ENCODE measurements at places on chromosomes 13 and 19. TPM values are rescaled to one million over a fixed set of nuclear protein-coding genes. Genes with fewer than 3 reads are reported as not detected.

- no peak overlapping the region for H3K27ac ChIP-seq
- H3K27me3 ChIP-seq = peaks cover 58% of the 10 kb centered on the region
- no peaks in the 10 kb centered on the region for H3K36me3 ChIP-seq
- H3K4me1 ChIP-seq = peaks cover 16% of the 10 kb centered on the region
- H3K4me3 ChIP-seq = no peak overlapping the region
Observed at GRCh38 chr13:111975539-111976473, 91.1 kb upstream of the SOX1 start.

The CRX gene
- total RNA-seq = not detected

GRCh38 chr19:2494447-2495129, 18.7 kb downstream of the GADD45B start:
- peak overlapping the region; percentile 67 for H3K4me3 ChIP-seq
- no peaks in the 10 kb centered on the region for H3K36me3 ChIP-seq

DNA sequence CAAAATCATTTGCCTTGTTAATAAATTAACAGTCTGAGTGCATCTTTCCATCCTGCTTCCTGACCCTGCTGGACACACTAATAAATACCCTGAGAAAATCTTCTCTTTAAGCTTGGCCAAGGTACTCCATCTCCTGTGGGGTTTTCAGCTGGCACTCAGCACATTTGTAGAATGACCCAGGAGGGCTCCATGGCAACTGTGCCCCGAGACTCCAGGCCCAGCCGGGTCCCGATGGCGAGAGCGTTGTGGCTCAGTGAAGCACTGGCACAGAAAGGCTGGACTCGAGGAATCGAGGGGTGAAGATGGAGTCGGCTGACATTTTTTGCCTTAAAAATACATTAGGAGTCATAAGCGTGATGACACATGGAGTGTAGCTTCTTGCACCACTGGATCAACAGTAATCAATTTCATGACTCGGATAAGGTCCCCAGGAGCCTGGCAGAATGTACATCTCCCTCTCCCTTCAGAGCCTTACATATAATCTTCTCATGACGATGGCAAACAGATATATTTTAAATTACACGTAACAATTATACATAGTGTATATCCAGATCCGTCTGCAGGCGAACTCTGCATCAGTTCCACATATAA, 85.4 kb downstream of the SLC7A1 start:
- peaks cover under 1% of the 10 kb centered on the region for H3K27me3 ChIP-seq
- peaks cover 10% of the 10 kb centered on the region for H3K4me1 ChIP-seq
- DNase-seq = no peak
- H3K4me3 ChIP-seq = no peak overlapping the region
- H3K36me3 ChIP-seq = peaks cover 7% of the 10 kb centered on the region

DNA sequence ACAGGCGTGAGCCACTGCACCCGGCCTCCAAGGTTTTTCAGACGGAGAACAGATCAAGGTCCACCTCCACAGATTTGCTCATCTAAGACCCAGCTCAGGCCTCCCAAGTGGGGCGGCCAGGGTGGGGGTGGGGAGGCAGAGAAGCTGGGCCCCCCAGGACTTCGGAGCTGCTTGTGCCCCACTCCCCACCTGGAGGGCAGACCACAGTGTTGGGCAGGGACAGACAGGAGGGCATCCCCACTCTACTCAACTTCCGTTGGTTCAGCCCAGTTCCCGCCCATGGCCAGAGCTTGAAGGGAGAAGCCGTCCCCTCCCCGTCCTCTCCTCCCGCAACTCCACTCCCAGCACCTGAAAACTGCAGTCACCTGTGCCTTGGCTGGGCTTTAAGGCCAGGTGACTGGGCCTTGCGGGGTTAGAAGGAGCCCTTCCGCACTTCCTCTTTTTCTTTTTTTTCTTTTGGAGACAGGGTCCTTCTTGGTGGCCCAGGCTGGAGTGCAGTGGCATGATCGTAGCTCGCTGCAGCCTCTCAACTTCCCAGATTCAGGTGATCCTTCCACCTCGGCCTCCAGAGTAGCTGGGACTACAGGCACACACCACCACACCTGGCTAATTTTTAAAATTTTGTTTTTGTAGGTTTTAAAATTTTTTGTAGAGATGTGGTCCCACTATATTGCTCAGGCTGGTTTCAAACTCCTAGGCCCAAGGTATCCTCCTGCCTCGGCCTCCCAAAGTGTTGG, 734 bp upstream of the LRRC8E start:
- H3K27ac ChIP-seq = no peak overlapping the region
- no peak overlapping the region for H3K4me3 ChIP-seq
- H3K4me1 ChIP-seq = no peaks in the 10 kb centered on the region
- peaks cover 20% of the 10 kb centered on the region for H3K27me3 ChIP-seq
- DNase-seq = no peak
- no peaks in the 10 kb centered on the region for H3K36me3 ChIP-seq

The ADAT3 gene
- total RNA-seq = 14.1 TPM

The FCAR gene
- total RNA-seq = not detected

The BEST2 gene
- total RNA-seq = not detected

GRCh38 chr13:61162636-61163035, 253.0 kb downstream of the PCDH20 start:
- H3K36me3 ChIP-seq = no peaks in the 10 kb centered on the region
- H3K4me1 ChIP-seq = no peaks in the 10 kb centered on the region
- no peak overlapping the region for H3K4me3 ChIP-seq
- no peak for DNase-seq
- H3K27ac ChIP-seq = no peak overlapping the region
- H3K27me3 ChIP-seq = no peaks in the 10 kb centered on the region

DNA sequence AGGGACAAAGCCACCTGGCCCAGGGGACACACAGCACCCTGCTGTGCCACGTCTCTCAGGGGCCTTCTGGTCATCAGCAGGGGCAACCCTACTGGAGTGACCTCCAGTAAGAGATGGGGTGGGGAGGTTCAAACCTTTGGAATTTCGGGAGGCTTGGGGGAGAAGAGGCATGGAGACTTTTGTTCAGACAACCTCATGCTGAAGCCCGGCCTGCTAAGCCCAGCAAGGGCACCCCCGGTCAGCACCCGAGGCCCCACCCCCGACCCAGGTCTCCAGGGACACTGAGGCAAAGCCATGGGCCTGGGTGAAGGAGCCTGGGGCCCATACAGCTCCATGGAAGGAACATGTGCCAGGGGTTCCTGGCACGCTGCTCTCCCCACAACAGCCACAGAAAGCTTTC, 23.3 kb downstream of the ZNF787 start:
- no peak for DNase-seq
- H3K36me3 ChIP-seq = peaks cover 27% of the 10 kb centered on the region
- no peaks in the 10 kb centered on the region for H3K27me3 ChIP-seq
- no peak overlapping the region for H3K4me3 ChIP-seq

GRCh38 chr13:48491423-48492095, 41.3 kb downstream of the RCBTB2 start:
- H3K27ac ChIP-seq = no peak overlapping the region
- no peaks in the 10 kb centered on the region for H3K27me3 ChIP-seq
- peaks cover 16% of the 10 kb centered on the region for H3K36me3 ChIP-seq
- DNase-seq = no peak
- no peaks in the 10 kb centered on the region for H3K4me1 ChIP-seq

DNA sequence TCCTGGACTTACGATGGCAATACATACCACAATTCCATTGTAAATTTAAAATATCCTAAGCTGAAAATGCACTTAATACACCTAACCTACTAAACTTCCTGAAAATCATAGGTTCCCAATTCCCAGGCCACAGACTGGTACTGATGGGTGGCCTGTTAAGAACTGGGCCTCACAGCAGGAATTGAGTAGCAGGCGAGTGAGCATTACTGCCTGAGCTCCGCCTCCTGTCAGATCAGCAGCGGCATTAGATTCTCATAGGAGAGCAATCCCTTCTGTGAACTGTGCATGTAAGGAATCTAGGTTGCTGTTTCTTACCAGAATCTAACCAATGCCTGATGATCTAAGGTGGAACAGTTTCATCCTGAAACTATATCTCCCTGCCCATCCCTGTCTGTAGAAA, 1670.2 kb upstream of the PCDH20 start:
- no peaks in the 10 kb centered on the region for H3K27me3 ChIP-seq
- no peak overlapping the region for H3K27ac ChIP-seq
- H3K36me3 ChIP-seq = no peaks in the 10 kb centered on the region
- no peak overlapping the region for H3K4me3 ChIP-seq
- no peaks in the 10 kb centered on the region for H3K4me1 ChIP-seq

- no peaks in the 10 kb centered on the region for H3K36me3 ChIP-seq
- DNase-seq = no peak
- peak within 1 kb of the TSS; percentile 49 for H3K27ac ChIP-seq
Observed at GRCh38 chr19:51372649-51373504, at the start of gene NKG7. Gene NKG7, minus strand, starts transcription at chr19:51372654. Its CDS starts 119 bp downstream, at chr19:51372535.

DNA sequence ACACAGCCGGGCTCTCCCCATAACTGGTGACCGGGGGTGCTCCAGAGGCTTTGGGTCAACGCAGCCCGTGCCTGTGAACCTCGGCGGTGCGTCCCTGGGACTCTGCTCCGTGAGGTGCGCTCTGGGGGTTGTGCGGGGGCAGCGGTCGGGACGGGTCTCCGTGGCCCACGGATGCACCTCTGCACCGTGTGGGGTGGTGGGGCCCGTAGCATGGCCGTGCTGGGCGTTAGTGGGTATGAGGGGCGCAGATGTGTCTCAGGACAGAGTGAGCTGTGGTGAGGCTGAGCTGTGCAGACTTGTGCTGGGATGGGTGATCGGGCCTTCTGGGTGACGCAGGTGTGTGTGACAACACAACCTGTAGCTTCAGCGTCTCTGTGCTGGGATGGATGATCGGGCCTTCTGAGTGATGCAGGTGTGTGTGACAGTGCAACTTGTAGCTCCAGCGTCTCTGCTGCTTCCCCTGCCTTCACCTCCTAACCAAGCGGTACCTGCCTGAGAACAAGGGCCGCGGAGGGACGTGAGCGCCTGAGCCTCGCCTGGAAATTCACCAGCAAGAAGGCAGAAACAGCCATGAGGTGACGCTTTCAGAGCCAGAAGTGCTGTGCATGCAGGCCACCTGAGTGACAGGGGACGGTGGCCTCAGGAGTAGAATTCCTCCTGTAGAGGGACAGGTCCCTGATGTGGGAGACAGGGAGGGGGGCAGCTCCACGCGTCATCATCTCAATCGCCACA, 599 bp downstream of the ZNF331 start:
- H3K27ac ChIP-seq = peak overlapping the region; percentile 92
- no peaks in the 10 kb centered on the region for H3K27me3 ChIP-seq
- DNase-seq = no peak
- H3K4me1 ChIP-seq = peaks cover 6% of the 10 kb centered on the region

The ATXN8OS gene
- total RNA-seq = not detected

The GARIN5A gene
- 11.6 TPM for total RNA-seq

Measured in progenitor cell of endocrine pancreas (in vitro differentiated cells).